ENCODE measurements at places on chromosomes 3 and 15.

DNA sequence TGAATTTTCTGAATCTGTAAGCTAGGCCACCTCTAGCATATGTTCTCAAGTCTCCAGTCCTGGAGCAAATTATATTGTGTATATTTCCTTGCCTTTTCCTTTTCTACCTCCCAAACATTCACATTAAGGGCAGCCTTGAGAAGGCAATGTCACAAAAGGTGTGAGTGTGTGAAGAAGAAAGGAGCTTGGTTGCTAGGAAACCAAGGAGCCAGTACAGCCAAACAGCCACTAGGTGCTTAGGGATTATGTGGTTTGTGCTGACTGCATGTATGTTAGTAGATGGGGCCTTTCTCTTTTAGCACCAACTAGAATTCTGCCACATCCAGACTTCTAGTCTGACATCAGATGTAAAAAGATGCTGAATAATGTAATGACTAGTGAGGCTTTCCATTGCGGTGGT, 118.8 kb upstream of the DAZL start:
- peak; percentile 13 for DNase-seq

- DNase-seq, result no peak
Observed at GRCh38 chr15:37586976-37587375, 347.5 kb upstream of the TMCO5A start.

DNA sequence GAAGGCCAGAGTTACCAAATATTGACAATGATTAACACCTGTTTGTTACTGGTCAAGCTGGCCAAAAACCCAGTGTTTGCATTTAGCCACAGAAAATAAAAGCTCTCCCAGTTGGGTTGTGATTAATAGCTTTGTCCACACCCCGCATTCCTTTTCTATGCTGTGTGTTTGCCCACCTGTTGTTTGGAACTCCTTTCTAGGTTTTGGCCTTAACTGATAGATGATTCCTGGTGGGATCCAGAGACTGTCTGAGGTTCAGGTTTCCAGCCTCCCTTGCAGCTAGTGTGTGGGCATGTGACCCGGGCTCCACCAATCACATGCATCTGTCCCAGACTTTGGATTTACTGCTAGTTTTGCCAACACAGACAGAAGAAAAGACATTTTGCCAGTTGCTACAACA, 83.8 kb downstream of the PTPRG start:
- DNase-seq, result no peak

DNA sequence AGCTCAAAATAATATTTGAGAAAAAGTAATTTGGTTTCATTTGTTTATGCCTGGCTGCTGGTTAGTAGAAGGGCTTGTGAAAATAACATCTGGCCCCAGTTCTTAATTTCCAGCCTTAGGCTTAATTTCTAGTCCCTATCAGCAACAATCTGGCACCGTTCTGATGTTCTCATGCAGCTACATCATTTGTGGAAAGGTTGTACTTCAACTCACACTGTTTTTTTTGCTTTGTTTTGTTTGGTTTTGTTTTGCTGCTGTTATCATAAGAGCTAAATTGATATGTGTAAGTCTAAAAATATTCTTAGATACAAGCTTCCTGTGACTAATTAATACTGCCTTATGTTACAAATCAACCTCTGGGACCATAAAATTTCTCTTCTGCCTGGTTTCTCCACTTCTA, 8.9 kb downstream of the CPA3 start:
- DNase-seq, result no peak
